ENCODE measurements at places on chromosomes 1 and 21. TPM values are rescaled to one million over a fixed set of nuclear protein-coding genes. Genes with fewer than 3 reads are reported as not detected.
A peak's percentile ranks its signal among the peaks of the same experiment; 100 is the strongest.

AKT3 gene
- 82.3 TPM for total RNA-seq

DNA sequence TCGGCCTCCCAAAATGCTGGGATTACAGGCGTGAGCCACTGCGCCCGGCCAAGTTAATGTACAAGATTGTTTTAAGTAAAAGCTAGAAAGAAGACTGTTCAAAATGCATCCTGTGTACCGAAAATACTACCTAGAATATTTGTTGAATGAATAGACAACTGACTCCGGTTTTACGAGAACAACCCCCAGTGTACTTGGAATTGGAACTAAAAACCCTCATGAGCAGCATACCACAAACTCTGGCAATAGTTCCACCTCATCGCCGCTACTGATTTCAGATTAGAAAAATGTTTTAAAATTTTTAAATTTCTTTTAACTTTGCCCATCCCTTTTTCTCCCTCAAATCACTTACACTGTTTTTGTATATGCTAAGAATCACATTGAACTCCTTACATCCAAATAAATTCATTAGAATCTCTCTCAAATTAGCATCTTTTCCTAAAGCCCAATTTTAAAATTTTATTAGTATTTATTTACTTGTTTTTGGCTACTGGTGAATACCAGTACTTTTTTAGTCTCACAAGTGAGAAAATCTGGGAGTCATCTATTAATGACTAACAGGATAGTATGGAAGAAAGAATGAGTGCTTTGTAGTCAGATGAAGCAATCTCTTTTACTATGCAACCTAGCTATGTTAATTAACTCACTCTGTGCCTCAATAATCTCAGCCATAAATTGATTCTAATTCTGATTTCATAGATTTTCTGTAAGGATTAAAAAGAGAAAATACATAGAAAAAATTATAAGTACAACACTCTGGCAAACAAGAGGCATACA is 95.1 kb downstream of the GPATCH2 start:
- no peak for DNase-seq

IL10 gene
- total RNA-seq, result 0.68 TPM

DNA sequence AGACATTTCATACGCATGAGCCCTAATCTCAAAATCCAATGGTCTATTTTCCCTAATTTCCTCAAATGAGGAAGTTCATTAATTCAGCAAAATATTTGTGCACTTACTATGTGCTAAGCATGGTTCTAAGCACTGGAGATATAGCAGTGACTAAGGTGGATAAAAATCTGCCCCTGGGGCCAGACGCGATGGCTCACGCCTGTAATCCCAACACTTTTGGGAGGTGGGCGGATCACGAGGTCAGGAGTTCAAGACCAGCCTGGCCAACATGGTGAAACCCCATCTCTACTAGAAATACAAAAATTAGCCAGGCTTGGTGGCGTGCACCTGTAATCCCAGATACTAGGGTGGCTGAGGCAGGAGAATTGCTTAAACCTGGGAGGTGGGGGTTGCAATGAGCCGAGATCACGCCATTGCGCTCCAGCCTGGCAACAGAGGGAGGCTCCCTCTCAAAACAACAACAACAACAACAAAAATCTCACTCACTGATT is 4.3 kb upstream of the MIIP start:
- no peak for DNase-seq

FAAH gene
- 62.9 TPM for total RNA-seq

GRCh38 chr1:96660503-96660902 is 61.1 kb upstream of the PTBP2 start:
- DNase-seq, result no peak

- DNase-seq, result peak; percentile 82
Observed at GRCh38 chr1:234724516-234725176, 114.7 kb upstream of the IRF2BP2 start.

ATP1A4 gene
- total RNA-seq, result 16.5 TPM

SEMA4A gene
- 49.3 TPM for total RNA-seq

GRCh38 chr1:37033355-37034101 is 787 bp downstream of the GRIK3 start:
- no peak for DNase-seq

GRCh38 chr1:28417441-28417922 is 47.9 kb downstream of the PHACTR4 start:
- DNase-seq, result no peak
